ENCODE measurements at places on chromosomes 2 and 18.

DNA sequence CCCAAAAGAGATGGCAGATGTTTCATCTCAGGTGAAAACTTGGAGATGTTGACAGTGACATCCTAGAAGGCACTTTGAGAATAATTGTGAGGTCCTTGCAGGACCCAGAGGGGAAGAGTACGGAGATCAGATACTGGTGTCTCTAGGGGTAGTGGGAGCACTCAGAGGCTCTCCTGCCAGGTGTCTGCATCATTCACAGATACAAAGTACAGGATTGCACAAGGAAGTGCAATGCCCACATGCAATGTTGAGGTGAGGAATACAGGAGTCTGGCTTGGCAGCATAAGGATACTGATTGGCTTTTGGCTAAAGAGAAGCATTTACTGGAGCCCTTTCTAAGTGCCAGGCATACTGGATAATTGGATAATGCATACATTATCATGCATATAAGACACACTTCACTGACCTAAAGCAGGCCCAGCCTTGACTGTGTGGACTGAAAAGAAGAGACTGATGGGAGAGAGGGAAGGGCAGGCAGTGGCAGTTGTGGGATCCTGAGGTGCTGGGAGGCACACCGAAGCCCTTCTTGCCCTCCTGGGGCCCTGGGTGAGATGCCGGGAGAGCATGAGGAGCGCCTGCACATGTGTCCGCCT lies 31.0 kb upstream of the NCKAP5 start:
- DNase-seq: no peak

- DNase-seq: no peak
Measured at GRCh38 chr18:35042389-35043071, 1.3 kb downstream of the MAPRE2 start.

- no peak for DNase-seq
Measured at GRCh38 chr2:25281522-25281921, 60.2 kb downstream of the DNMT3A start.

GRCh38 chr2:199895406-199895805 lies 15.7 kb upstream of the C2orf69 start:
- DNase-seq: no peak

- DNase-seq: no peak
Measured at GRCh38 chr18:60975420-60975819, 357.8 kb upstream of the CDH20 start.

DNA sequence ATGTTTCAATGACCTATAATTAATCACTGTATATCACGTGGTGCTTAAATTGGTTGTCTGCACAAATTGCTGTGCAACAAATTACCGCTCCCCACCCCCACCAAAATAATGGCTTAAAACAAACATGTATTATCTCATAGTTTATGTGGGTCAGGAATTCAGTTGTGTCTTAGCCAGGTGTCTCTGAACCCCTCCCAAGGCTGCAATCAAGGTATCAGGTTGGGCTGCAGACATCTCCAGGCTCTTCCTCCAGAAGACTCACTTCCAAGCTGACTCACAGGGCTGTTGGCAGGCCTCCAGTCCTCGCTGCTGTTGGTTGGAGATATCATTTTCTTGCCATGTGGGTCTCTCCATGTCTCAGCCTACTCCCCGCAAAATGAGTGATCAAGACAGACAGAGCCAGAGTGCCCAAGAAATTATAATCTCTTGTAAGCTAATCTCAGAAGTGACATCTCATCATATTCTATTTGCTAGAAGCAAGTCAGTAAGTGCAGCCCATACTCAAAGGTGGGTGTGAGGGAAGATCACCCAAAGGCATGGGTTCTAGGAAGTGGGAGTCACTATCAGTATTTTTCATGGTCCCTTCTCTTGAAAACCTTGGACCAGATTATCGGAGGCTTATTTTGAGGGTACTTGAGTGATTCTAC lies 38.4 kb downstream of the SPC25 start:
- no peak for DNase-seq

- DNase-seq: no peak
Measured at GRCh38 chr2:85921659-85922058, 32.9 kb upstream of the ST3GAL5 start.

DNA sequence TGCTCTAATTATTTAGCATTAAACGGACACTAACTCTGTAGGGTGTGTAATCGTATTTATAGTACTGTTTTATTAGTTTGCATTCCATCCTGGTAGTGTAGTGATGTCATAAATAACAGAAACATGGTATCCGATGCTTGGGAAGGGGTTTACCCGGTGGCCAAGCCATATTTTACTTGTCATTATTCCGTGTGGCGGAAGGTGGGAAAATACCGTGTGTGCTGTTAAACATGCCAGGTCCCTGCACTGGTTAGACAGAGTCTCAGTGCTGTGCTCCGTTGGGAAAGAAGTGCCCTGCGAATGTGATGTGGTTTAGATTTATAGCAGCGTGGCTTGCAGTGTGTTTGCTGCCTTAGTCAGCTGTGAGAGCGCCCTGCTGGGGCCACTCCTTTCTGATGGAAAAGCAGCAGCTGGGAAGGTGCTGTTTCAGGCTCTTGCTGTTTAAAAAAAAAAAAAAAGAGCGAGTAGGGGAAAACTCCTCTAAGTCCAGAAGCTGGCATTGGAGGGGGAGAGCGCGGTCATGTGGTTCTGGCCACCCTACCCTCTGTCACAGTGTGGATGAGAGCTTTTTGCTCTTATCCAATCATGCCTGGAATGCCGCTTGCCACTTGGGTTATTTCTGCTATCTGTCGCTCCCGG lies 211.0 kb downstream of the NEDD4L start:
- DNase-seq: no peak

GRCh38 chr18:3234457-3234856 lies 13.1 kb upstream of the MYL12A start:
- DNase-seq: no peak

DNA sequence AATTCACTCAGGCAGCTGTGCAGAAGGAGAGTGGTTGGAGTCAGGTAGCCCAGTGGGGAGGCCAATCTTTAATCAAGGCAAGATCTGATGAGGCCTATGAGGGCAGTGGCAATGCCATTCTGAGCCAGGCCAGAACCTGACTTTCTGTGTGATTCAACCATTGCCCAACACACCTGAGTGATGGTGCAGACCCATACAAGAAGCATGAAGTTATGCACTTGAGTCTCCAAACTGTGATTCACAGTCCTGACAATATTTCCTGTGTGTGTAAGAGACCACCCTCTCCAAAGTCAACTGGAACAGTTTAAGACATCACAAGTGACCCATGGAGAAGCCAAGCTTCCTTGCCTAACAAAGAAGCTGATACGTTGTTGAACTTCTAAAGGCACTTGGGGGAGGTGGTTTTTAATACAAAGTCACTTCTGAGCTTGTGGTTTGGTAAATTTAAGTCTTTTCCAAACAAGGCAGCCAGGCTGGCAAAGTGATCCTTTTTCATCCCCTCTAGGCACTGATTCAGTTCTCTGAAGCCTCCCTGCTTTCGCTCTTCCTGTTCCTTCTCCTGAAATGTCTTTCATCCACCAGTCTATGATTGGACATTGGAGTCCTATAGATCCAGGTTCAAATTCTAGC lies 49.0 kb downstream of the VSNL1 start:
- no peak for DNase-seq

GRCh38 chr18:79871481-79872091 lies 73.8 kb downstream of the KCNG2 start:
- DNase-seq: no peak

All from stimulated activated CD4-positive, alpha-beta T cell treated with anti-CD3 and anti-CD28 coated beads, Interleukin-15, amount 100 ng/mL, for 48 hours (primary cell).